Activated CD4-positive, alpha-beta T cell treated with anti-CD3 and anti-CD28 coated beads, Interleukin-2, amount 50 U/mL, for 1 hour (primary cell): ENCODE measurements at places on chromosomes 11 and 22.

- no peak for DNase-seq
These were observed 2.6 kb upstream of the RAB3IL1 start for GRCh38 chr11:61919705-61920631.

DNA sequence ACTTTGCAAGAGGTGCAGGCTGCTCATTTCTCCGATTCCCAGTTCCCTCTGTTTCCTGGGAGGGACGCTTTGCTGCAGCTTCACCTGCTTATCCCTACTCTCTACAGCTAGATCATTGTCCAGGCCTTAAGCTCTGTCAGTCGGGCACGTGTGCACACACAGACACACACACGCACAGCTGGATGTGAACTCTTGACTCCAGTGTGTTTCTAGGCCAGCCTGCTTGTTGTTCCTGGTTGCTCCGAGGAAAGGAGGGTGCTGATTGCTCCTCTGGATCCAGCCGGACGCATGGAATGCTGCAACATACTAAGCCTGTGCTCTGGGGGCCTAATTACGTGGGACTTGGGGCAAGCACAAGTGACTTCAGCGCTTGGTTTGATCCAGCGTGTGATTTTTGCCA is 19.7 kb downstream of the ZNRF3 start:
- no peak for DNase-seq

- DNase-seq, result no peak
These were observed 43.4 kb upstream of the PITPNB start for GRCh38 chr22:27962268-27963044.

GRCh38 chr11:2041153-2041552 is 43.5 kb upstream of the H19 start:
- DNase-seq, result no peak

- DNase-seq, result no peak
These were observed 3.8 kb upstream of the OR10A5 start for GRCh38 chr11:6841694-6842093.

GRCh38 chr11:65698205-65698604 is 13.8 kb upstream of the KAT5 start:
- DNase-seq, result no peak

DNA sequence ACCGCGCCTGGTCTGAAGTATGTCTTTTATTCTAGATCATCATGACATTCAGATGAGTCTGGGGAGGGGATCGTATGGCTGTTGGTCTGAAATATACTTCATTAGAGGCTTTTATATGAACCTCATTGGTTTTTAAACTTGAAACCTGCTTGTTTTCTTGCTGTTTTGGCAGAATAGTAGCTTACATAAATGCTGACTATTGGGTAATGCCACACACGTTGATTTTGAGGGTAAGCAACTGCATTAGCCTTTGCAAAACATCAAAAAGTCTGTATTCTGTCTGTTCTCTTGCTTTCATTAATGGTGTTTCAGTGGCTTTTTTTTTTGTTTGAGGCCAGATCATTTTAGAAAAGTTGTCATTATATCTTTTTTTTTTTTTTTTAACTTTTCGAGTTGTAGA is 14.2 kb downstream of the PPME1 start:
- no peak for DNase-seq
